ENCODE measurements at places on chromosomes 12 and 14.
A peak's percentile ranks its signal among the peaks of the same experiment; 100 is the strongest.

- DNase-seq: no peak
Measured at GRCh38 chr14:58797010-58797429, 159.3 kb downstream of the DACT1 start.

DNA sequence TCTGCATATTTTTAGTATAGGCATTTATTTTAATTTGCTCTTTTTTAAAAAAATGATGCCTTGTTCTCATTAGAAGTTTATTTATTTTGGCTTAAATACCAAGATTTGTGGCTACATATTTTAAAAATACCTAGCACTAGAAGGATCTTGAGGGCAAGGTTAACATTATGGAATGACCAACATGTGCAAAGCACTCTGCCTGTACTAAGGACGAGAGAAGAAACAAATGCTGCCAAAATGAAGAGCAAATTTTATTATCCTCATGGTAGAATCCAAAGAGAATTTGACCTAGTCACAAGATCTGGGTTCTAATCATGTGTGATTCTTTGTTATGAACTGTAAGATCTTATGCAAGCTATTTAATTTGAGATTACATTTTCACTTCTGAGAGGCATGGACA is 2.8 kb downstream of the CAND1 start:
- DNase-seq: no peak

DNA sequence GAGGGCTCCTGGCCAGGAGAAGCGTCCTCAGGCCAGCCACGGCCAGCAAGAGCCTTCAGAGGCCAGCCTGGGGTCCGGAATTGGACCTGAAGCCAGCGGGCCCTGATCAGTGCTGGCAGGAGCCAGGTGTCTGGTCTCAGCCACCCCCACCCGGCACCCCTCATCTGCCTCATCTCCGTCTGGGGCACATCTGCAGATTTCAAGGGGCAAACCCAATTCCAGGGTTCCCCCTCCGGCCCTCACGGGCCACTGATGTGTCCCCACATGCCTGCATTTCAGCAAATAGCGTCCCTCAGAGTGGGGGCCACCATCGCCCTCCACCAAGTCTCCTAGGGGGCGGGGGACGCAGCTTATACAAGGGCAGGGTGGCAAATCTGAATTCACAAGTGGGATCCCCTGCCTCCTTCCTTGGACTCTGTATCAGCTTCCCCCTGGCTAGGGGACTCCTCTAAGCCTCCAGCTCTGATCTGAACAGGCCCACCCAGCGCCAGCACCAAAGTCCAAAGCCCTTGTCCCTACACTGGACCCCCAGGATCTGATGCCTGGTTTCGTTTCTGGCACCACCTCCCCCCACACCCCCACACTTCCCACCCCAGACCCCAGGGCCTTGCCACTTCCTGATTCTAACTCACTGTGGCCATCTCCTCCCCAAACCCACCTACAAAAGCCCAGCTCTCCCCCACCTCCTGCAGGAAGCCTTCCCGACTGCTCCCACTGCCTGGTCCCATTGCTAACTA is 10.1 kb downstream of the TMEM179 start:
- DNase-seq: no peak

- DNase-seq: no peak
Measured at GRCh38 chr12:105803292-105803691, 335.5 kb downstream of the NUAK1 start.

DNA sequence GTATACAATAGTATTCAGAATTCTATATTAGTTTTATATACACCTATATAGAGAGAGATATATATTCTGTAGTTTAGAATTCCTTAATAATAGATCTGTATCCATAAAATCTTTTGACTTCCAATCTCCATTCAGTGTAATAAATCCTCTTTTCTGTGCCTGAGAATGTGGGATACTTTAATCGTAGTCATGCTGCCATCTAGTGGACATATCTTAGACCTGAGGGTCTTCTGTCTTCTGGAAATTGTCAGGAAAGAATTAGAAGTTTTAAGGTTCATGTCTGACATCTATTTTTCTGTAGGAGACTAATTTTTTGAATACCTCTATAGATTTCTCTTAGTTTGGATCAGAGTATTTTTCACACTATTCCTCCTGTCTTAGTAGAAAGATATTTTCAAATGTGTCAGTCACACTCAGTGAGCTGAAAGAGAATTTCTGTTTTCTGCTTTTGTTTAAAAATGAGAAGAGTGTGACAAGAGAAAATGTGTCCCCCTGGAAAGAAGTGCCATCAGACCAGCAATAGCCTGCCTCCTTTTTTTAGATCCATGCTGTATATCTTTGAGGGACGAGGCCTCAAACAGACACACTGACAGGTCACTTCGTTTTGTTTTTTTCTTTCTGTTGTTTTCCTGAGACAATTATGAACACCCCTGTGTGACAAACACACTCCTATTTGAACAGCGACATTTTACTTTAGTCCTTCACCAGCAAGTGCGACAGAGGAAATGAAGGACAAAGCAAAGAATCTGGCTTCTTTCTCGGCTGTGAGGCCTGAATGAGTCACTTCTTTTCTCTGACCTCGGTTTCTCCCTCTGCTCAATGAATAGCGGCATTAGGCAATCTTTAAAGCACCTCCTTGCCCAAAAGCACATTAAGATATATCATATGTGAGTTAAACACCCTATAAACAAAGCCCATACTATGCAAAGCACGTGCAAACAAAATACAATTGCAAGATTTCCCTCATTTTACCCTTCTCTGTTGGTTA is 96.3 kb downstream of the GALC start:
- DNase-seq: peak; percentile 65

DNA sequence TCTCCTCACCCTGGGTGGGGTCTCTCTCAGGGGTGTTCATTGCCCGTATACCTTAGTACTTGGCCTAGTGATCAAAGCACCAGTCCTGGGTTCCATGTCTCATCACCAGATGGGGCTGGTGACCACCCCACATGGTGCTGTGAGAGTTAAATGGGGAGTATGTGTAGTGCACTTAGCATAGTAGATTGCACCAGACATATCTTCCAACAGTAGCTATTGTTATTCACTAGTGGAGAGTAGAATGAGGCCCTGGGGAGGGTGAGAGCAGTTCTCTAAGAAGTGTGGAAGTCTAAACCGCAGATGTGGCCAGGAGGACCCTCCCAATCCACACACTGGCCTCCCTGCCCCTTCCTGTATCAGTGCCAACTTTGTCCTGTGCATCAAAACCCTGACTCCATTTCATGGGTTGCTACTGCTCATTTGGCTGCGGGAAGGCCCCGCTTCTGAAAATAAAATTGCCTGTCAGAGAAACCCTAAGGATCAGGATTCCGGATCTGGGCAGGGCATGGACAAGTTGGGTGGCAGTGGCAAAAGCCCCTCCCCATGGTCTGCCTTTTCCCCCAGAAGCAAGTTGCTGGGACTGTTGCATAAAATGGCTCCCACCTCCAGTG is 4.4 kb downstream of the CD9 start:
- no peak for DNase-seq

DNA sequence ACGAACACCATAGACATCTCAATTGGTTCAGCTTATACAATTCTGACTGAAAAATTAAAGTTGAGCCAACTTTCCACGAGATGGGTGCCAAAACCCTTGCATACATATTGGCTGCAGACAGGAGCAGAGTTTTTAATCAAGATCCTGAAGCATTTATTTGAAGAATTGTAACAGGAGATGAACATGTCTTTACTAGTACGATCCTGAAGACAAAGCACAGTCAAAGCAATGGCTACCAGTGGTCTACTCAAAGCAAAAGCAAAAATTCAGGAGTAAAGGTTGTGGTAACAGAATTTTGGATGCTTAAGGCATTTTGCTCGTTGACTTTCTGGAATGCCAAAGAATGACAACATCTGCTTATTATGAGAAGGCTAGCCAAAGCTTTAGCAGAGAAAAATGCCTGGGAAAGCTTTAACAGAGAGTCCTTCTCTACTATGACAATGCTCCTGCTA is 20.7 kb downstream of the ZDHHC17 start:
- no peak for DNase-seq

- peak; percentile 39 for DNase-seq
Measured at GRCh38 chr14:32078858-32079216, 1.7 kb downstream of the ARHGAP5 start.

DNA sequence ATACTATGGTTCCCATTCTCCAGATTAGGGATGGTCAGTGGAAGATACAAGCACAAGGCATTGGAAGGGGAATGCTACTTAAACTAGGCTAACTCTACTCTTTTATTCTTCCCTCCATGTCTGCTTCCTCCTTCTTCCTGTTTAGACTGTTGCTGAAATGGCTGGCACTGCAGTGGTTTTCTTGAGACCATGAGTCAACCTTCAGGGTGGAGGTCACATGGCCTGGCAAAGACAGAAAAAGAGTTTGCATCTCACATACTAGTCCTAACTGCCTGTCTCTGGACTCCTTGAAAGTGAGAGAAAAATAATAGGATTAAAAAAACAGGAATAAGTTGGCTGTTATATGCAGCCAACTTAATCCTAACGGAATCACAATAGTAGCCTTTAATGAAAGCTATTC is 37.0 kb downstream of the ALDH1L2 start:
- DNase-seq: no peak

- no peak for DNase-seq
Measured at GRCh38 chr14:76129851-76130576, 21.7 kb upstream of the GPATCH2L start.

DNA sequence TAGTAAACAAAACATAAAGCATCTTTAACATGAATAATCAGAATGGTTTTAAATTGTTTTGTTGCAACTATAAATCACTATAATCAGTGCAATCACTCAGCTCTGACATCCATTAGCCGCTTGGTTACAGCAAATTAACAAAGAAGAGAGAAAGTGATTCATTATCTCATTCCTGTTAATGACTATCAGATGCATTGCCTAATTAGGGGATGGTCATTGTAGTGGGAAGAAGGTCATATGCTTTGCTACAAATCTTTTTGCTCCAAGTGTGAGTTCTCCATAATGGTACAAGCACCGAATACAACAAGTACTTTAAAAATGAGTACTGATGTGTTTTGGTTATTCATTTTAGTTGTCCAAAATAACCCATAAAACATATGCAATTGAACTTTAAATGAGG is 272.0 kb downstream of the AKAP6 start:
- DNase-seq: no peak

- DNase-seq: peak; percentile 86
Measured at GRCh38 chr12:89663577-89664357, 44.9 kb downstream of the ATP2B1 start.

DNA sequence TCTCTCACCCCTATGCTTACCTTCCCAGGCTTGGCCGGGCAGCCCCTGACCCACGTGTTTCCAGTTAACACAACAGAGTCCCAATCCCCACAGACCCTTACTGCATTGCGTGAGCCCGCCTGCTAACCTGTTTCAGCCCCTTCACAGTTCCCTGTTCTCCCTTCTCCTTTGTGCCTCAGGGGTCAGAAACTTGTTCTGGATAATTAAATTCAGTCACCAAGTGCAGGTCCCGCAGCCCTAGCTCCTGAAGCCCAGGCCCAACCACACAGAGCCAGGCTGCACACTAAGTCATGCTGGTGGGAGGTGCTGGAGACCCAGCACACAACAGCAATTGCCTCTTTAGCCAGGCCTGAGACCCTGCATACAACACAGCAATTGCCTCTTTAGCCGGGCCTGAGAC is 9.6 kb downstream of the ISM2 start:
- no peak for DNase-seq

DNA sequence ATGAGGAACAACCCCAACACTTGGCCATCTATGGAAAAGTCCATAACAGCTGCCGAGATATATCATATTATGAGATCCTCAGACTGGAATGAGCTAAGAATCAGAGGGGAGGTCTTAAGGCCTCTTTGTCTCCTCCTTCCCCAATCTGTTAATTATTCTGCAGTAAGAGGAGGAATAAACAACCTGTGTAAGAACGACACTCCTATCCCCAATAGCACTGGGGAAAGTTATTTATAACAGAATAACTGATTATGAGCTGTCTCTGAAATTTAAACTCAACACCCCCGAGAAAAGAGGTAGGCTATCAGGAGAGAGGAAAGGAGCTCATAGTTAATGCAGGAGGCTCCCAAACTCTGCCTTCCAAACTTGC is 68.0 kb downstream of the NIN start:
- DNase-seq: no peak

GRCh38 chr12:53410951-53411350 is 12.7 kb upstream of the AMHR2 start:
- DNase-seq: no peak
